ENCODE measurements at places on chromosomes 3 and 15.

DNA sequence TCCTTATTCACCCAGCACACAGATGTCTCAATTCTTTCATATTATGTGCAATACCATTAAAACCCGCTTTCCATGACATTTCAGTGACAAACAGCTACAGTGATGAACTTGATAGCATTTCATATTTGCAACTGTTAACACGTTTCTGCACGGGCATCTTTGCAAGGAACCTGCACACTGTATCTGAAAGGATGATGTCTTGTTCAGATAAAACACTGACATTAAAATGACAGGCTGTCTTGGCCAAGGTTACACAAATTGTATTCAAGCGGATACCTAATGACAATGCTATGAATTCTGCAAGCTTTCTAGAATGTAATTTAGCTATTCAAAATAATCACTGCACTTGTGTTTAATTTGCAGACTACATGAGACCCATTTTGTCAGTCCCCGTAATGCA, 529.2 kb downstream of the FOXP1 start:
- DNase-seq: no peak

GRCh38 chr15:77009646-77010311, 14.9 kb downstream of the PSTPIP1 start:
- no peak for DNase-seq

- no peak for DNase-seq
These were observed 587.4 kb upstream of the KCNMB2 start for GRCh38 chr3:177948716-177949425.

DNA sequence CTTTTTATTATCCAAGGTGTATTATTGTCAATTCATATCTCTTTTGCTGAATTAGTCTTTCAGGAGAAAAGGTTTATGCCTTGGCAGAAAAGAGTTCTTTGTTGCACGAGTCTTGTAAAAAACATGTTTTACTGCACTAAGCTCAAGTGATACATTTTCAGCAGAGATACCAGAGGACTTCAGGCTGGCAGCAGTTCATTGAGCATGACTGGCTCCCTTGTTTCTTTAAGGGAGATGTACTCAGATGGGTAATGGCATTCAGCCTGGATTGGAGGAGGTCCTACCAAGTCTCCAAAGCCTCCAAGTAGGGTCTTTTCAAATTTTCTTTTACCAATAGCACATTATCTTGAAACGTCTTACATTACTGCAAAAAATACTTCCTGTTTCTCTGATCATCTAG, 400.1 kb downstream of the NSUN3 start:
- DNase-seq: no peak

DNA sequence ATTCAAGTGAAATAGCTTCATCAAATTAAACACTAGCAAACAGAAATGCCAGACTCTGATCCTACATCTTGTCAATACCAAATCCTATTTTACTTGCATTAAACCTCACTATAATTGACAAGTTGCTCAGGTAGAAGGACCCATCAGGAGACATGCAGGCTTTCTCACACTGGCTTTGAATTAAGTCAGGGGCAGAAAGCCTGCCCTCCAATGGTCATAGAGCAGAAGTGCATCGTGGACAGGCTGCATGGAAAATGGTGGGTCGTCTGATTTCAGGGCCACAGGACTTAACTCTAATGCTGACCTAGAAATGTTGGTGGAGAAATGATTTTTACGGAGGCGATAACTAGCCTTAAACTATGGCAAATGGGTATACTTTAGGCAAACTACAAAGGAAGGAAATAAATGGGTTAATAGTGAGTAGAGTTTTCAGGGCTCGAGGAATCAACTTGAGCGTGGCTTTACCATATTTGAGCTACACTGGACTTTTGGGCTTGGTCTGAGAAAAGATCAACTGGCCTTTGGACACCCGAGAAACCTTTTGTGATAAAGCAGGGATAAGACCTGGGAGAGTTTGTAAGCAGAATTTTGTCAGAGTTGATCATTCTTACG, 283.9 kb downstream of the GRM7 start:
- no peak for DNase-seq

Measured in SIG-M5 (cell line).